ENCODE measurements at places on chromosomes 5 and 9.

GRCh38 chr9:133485531-133486260 lies 6.8 kb upstream of the SLC2A6 start:
- no peak for DNase-seq

DNA sequence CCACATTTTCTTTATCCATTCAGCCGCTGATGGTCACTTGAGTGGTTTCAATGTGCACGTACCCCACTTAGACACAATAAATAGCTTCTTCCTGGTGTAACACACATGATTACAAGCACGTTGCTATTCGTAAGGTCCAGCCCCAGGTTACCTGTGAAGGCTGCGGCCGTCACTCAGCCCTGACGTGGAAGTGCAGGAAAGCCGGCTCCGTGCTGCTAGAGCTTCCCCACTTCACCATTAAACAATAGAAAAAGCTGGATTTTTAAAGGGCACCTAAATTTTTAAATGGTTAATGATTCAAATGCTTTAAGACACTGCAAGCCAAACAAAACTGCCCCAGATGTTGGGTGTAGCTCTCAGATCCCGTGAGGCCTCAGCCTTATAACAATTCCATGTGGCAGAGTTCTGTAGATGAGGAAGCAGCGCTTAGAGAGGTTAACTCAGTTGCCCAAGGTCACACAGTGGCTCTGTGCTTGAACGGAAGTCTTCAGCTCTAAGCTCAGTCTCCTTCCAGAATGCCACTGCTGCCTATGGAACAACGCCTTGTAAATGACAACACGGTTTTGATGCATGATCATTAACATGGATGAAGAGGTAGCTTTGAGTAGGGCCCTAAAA lies 125.7 kb downstream of the COL23A1 start:
- no peak for DNase-seq

DNA sequence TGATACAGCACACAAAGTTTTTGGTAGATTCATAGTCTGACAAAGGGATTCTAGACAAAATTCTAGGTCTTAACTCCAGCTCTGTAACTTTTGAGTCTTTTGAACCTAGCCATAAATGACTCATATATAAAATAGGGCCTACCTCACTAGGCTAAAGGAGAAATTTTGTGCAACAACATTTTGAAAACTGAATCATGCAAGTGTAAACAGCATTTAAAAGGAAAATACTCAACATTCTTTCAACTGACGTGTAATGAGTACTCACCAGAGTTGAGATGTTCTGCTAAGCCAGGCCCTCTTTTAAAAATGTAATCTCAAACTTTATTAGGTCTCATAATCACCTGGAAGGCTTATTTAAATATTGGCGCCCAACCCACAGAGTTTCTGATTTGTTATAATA lies 113.2 kb downstream of the STK32A start:
- no peak for DNase-seq

DNA sequence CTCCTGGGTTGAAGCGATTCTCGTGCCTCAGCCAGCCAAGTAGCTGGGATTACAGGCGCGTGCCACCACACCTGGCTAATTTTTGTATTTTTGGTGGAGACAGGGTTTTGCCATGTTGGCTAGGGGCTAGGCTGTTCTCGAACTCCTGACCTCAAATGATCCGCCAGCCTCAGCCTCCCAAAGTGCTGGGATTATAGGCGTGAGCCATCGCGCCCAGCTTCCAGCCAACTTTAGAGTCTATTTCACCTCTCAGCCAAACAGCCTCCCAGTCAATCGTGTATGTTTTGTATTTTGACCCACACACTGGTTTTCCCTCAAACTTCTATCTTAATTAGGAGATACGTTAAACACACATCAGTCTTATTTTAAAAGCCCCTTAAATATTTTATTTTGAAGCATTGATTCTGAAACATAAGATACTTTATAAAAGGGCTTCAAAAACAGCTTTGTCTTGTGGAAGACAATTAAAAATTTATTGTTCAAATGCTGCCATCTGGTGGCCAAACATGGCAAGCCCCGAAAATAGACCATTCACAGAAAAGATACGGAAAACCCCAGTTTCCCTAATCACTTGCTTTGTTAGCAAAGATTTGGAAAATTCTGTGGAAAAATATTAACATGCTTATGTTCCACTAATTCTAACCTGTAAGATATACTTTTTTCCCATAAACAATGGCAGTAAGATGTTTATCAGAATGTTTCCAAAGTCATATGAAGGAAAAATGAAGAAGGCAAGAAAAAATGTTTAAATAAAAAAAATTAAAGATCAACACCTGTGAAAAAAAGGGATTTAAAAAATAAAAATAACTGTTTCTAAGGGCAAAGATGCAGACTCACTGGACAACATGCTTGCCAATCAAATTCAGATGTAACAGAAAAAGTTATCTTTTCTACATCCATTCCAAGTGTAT lies 33.1 kb downstream of the APTX start:
- DNase-seq: peak; percentile 88

DNA sequence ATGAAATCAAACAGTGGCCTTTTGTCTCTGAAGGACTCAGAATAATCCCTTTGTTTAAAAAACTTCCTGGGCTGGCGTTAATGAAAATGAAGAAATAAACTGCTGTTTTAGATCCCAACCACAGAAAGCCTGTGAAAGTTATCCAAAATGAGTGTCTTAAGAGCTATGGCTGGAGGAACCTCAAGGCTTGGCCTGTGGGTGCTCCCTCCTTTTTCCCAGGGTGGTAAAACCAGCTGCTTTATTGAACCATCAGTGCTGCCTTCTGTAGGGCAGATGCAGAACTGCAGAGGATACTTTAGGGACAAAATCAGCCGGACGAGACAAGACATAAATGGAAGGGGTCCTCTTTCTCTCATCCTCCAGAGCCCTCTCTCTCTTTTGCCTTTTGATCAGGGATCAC lies 100.9 kb downstream of the SMARCA2 start:
- DNase-seq: no peak

DNA sequence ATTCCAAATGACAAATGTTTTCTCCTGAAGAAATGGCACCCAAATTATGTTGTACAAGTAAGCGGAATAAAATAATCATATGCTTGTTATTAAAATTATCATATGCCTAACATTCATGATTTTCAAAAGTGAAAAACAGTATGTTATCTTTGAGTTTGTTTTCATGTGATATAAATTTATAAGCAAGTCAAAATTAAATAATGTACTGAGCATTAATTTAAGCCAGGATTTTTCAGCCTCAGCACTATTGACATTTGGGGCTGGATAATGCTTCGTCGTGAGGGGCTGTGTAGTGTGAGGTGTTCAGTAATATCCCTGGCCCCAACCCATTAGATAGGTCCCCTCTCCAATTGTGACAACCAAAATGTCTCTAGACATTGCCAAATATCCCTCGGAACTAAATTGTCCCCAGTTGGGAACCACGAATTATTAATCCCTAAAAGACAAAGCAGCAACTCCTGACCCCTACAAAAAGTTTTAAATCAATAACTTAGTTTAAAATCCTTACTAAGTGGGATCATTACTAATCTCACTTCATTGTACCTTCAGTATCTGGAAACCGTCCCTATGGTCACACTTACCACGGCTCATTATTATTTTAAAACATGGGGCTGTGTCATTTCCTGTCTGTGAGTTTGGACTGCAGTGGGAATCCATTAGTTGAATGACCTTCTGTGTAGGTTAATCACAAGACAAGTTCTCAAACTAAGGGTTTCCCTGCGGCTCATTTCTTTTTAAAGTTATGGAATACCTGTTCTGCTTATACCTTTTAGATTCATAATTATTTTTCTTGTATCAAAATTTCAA lies 1.3 kb upstream of the NNT start:
- no peak for DNase-seq

GRCh38 chr5:141732417-141732816 lies 50.4 kb upstream of the ARAP3 start:
- DNase-seq: no peak

DNA sequence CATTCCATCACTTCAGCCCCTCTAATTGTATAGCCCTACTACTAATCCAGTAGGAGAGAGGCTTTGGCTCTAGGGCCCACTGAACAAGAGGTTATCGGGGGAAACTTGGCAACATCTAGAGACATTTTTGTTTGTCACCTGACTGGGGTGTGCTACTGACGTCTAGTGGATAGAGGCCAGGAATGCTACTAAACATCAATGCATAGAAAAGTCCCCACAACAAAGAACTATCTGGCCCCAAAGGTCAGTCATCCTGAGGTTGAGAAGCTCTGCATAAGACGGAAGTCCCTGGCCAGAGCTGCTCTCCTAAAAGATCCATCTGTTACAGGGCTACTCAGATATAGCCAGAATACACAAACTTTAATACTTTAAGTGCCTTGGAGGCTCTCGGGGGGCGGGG lies 570.6 kb upstream of the KLF4 start:
- DNase-seq: no peak

- DNase-seq: no peak
Measured at GRCh38 chr5:96321345-96321744, 111.7 kb downstream of the PCSK1 start.

DNA sequence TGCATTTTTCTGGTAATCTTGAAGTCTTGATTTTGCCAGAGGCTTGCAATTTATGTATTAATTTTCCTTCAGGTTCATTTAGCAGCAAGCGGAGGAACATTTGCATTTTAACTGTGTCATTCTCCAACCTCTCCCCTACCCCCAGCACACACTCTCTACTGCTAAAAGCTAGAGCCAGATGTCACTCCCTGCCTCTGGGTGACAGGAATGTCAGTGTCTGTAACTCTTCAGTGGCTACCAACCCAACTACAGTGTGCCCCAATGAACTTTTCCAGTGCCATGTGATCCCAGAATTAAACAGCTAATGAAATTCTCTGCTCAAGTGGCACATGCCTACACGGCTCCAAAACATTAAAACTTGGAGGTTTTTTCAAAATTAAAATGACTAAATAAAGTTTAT lies 260.3 kb downstream of the GOLPH3 start:
- no peak for DNase-seq

GRCh38 chr5:158303275-158303674 lies 444.3 kb upstream of the CLINT1 start:
- DNase-seq: no peak

GRCh38 chr9:19623941-19624340 lies 164.9 kb downstream of the SLC24A2 start:
- no peak for DNase-seq

GRCh38 chr5:1107167-1108022 lies 4.5 kb downstream of the SLC12A7 start:
- no peak for DNase-seq

- DNase-seq: no peak
Measured at GRCh38 chr9:20314981-20315380, 307.3 kb downstream of the MLLT3 start.

GRCh38 chr9:93011114-93011513 lies 47.4 kb upstream of the SUSD3 start:
- DNase-seq: no peak

DNA sequence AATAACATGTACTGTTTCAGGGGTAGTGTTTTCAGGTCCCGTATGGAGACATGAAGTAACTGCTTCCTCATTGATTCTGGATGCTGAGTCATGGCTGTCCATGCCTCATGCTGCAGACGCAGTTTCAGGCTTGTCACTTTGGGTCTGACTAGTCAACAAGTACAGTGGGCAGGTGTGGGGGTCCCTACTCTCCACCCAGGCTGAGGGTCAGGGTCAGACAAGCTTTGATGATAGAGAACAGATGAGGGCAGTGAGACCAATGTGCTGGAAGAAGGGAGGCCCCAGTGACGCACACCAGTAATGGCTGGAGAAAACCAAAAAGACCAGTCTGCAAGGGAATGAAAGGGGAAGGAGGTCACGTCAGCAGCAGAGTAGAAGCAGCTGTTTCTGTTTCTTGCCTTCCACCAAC lies 80.0 kb upstream of the NFIL3 start:
- no peak for DNase-seq

DNA sequence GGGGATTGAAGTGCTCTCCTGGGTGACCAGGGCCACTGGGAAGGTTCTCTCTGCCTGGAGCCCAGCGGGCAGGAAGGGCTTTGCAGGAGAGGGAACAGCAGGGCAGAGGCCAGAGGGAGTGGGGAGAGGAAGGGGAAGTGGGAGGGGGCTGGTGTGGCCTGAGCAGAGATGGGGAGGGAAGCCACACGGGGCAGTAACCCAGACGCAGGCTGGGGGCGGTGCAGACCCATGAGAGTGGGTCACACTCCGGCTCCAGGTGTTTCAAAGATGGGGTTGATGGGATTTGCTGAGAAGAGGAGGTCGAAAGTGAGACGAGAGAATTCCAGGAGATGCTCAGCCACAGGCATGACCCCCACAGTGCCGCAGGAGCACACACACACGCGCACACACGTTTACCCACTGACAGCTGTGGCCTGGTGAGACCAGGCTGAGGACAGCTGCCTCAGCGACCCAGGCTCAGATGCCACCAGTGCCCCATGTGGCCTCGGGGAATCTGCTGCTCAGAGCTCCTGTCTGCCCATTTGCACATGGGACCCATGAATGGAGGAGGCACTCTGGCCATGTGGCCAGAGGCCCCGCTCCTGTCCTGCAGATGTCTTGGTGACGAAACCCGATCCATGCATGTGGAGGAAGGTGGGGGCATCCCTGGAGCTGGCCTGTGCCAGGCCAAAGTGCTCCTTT lies 32.7 kb upstream of the FCN2 start:
- no peak for DNase-seq

DNA sequence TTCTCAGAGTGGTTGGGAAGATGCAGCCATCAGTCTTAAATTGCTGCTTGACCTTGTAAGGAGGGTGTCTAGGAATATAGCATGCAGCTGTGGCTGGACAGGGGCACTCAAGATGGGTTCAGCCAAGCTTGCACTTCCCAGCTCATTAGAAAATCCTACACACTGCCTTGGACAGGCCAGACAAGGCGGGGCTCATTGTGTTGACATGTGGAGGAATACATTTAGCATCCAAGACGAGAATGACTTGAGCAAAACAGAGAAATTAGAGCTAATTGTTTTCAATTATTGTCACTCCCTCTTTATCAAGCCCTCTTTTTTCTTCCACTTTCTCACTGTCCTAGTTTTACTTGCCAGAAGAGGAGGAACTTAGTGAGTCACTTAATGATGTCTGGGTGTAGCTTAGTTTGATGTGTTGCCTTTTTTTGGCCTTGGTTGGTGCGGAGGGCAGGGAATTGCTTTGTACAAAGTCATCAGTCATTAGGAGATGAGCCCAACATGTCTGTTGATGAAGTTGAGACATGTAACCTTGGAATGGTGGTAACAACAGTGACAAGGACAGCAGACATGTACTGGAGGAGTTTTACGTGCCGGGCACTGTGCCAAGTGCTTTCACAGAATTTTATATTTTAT lies 1219.3 kb upstream of the WWC1 start:
- no peak for DNase-seq

DNA sequence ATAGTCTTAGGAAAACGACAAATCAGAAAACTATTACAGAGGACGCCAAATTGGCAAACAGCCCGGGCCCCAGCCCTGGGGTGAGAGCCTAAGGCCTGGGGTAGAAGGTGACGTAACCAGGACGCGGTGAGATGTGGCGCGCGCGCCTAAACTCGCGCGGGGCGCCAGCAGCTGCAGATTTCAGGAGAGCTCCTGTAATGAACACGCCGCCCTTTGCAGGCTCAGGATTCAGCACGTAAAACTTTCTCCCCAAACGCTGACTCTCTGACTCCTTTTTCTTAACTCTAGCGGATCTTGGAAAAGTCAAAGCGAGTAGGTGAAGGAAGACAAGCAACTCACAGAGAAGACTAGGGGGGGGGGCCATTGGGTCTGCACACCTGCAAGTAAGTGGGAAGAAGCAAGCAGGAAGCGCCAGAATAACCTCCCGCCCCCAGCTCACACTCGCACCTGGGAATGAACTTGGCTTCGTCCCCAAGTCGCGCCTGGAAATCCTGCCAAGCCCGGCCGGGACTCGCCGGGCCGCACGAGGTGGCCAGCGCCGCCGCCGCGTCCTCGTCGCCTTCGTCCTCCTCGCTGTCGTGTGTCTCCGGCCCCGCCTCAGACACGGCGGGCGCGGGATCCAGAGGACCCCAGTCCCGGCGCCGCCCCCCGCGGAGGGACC lies 822 bp downstream of the RASEF start:
- DNase-seq: no peak

GRCh38 chr5:129459777-129460671 lies at the start of gene ADAMTS19:
TSS of gene ADAMTS19 (plus strand) at chr5:129460298. CDS start at chr5:129460392, 94 bp downstream.
- peak; percentile 59 for DNase-seq
